ENCODE measurements at places on chromosomes 6 and 20.

- no peak for DNase-seq
Observed at GRCh38 chr20:51121272-51121671, 98.4 kb upstream of the KCNG1 start.

GRCh38 chr6:55777469-55777868, 97.9 kb downstream of the BMP5 start:
- DNase-seq: peak; percentile 41

DNA sequence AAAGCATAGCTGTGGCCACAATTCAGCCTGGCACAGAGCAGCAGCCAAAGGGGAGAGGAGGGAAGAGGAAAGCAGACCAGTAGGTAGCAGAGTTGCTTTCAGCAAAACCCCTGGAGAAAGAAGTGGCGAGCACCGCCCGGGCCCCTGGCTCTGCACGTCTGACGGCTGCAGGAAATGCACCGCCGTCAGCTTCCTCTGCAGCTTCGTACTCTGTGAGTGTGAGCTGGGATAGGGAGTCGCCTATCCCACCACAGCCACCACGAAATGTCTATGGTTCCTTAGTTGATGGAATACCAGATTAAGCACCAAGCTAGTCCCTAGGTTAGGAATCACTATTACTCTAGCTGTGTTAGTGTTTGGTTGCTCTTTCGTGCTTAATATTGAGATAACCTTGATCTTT, 79.9 kb upstream of the NAA20 start:
- no peak for DNase-seq

- peak; percentile 78 for DNase-seq
Observed at GRCh38 chr20:49676581-49677291, 36.9 kb downstream of the B4GALT5 start.

DNA sequence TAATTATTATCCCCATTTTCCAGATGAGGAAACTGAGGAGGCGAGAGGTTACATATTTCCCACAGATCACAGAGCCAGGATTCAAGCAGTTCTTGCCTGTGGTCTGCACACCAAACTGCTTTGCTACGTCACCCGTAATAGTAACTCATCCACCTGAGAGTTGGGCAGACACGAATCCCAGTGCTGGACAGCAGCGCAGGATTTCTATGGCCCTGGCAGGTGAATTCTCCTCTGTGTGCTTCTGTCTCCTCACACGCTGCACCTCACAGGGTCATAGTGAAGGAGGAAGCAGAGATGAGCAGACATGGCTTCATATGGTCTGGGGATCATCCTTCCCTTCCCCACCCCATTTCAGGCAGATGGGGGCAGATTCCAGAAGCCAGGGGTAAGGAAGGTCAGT, 127.0 kb upstream of the LRFN2 start:
- DNase-seq: no peak

DNA sequence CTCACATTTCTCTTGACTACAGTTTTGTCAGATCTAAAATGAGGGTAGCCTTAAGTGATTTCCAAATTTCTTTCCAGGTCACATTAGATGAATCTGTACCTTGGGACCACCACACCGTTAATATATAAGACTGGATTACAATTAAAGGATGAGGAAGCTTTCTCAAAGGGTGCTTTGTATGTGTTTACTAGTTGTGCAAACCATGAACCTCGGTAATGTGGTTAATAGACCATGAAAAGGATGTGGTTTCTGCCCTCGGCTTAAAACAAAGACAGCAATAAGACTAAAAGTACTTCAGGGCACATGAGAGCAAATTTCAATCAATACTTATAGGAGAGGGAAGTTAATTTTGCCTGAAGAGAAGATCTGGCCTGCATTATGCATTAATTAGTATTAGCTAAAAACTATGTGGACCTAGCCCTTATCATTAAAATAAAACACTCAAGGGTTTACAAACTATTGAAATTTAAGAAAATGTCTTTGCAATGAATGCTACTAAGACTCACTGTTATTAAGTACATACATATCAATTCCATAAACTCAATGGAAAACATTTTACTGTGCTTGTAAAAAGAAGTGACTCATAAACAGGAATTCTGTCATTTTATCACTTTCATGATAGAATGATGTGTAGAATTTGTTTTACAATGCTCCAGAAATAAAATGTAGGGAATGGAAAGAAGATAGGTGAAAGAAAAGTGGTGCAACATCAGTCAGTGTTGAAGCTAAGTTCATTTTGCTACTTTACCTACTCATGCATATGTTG, 936 bp upstream of the TMX4 start:
- no peak for DNase-seq

GRCh38 chr6:109222848-109223247, 127.5 kb downstream of the CEP57L1 start:
- DNase-seq: no peak

GRCh38 chr6:117304446-117304845, 39.1 kb downstream of the VGLL2 start:
- DNase-seq: no peak

Measured in epithelial cell of esophagus (primary cell).